ENCODE measurements at places on chromosomes 12 and 14. TPM values are rescaled to one million over a fixed set of nuclear protein-coding genes. Genes with fewer than 3 reads are reported as not detected.

The USP44 gene
- 25.8 TPM for total RNA-seq

DNA sequence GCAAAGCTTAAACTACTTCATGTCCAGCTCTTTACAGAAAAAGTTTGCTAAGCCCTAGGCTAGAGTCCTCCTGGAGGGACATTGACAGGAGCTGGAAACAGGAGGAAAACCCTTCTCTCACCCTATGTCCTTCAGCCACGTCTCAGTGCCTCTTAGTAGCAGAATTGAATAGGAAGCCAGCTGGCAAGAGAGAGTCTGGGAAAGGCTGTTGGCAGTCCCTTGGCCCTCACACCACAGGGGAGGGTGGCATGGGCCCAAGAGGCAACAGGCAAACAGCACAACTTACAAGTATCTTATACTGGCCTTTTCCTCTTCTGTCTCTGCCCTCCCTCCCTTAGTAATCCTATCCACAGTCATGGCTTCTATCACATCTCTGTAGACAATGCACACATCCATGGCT lies 27.7 kb upstream of the DHRS2 start:
- no peak for DNase-seq

DNA sequence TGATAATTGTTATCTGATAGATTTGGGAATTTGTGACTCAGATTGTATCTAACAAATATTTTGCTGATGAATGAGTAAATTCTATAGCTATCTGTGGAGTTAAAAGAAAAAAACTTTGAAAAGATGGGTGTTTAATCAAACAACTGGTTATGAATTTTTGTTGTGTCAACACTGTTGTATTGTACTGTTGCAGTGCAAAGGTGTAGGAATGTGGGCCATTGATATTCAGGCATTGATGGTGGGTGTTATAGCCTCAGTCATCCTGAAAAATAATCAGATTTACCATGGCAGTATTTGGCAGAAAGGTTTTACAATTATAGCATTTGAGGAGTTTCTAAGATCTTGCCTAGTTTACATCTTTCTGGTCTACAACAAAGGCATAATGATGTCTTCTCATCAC lies 15.4 kb downstream of the DRAM1 start:
- DNase-seq = no peak

- DNase-seq = no peak
Observed at GRCh38 chr12:49420556-49420955, 53.3 kb downstream of the SPATS2 start.

DNA sequence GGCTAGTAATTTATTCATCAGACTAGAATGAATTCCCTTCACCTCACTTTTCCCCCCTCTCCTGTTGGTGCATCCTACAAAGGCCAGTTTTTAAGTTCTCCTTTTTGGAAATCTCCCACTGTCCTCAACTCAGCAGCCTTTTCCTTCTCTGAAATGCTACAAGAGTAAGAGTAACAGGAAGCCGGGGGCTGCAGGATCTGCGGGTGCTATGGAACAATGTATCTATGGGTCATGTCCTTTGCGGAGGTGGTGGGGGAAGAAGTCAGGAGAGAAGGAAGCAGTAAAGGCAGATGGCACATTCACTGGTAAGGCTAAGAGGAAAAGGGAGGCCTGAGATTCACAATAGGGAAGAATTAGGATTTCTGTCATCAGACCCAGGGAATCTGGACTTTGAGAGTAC lies 22.2 kb upstream of the TESC start:
- DNase-seq = no peak

- DNase-seq = no peak
Observed at GRCh38 chr12:122975790-122976647, 975 bp downstream of the OGFOD2 start.

GRCh38 chr12:46982629-46983392 lies 96.6 kb upstream of the PCED1B start:
- no peak for DNase-seq

Data from activated naive CD8-positive, alpha-beta T cell treated with anti-CD3 and anti-CD28 coated beads, Interleukin-2, amount 10 ng/mL, durations not matched to agents 7 days and 5 days (primary cell).